NCI-H460 (cell line): ENCODE measurements at places on chromosomes 4 and X.

- peak; percentile 6 for DNase-seq
Measured at GRCh38 chr4:81786063-81786763, 314.5 kb upstream of the RASGEF1B start.

DNA sequence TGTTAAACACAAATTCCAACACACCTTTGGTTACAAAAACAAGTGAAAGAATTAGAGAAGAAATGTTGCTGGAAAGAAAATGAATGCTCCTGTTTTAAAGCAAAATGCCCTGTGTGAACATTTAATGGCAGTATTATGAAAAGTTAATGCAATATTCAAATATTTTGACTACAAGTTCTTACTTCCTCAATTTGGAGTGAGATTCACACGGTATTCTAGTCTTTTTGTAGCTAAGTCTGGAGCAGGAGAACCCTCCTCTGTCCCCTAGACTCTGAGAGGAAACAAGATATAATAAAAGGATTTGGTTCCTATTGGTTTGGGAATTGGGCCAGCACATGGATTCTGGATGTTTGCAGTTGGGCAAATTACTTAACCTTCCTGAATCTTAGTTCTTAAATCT lies 12.7 kb downstream of the MAD2L1 start:
- no peak for DNase-seq

DNA sequence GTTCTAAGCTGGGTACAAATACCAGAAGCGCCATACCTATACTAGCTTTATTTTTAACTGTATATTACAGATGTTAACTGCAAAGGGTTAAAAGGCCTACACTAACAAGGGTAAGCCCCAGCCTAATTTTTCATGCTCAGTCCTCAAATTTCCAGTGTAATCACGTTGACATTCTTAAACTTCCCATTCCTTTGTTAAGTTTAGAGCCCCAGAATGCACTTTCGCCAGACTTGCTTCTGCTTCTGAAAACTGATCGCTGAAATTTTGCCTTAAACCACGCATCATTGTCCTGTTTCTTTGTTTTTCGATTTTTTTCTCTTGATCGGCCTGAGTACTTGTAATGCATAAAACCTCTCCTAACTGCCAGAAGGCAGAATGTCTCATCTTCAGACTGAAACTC lies 2141.9 kb upstream of the AGA start:
- DNase-seq, result no peak

DNA sequence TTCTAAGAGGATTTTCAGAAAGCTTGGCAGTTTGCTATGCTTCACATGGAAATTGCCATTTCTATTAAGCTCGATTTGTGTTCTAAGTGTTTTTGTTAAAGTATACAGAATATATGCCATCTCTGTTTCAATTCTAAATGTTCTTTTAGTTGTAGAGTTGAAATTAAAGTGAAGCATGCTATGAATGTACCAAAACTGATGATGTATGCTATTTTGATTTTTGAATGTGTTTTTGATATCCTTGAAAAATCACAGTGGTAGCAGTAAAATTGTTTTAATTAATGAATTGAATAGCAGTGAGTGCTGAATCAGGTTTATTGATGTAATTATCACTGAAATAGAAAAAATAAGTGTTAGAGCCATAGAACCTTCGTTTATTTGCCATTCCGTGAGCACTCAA lies 110.9 kb downstream of the TENM3 start:
- DNase-seq, result no peak

DNA sequence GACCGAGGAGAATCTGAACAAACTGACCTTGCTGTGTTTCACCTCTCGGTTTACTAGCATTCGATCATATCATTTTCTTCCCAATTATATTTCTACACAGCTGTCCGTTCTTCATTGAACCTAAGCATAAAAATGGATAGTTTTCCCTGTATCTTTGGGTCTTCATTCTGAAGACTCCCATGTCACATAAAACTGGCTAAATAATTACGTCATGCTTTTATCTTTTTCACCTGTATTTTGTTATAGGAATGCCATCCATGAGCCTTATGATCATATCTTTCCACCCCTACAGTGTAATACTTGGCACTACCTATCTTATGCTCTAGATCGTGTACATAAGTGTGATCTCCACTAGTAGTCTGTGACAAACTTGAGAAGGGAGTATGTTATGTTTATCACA lies 456.1 kb downstream of the FGF13 start:
- no peak for DNase-seq

- DNase-seq, result no peak
Measured at GRCh38 chrX:94977562-94977961, 1303.6 kb downstream of the FAM133A start.

DNA sequence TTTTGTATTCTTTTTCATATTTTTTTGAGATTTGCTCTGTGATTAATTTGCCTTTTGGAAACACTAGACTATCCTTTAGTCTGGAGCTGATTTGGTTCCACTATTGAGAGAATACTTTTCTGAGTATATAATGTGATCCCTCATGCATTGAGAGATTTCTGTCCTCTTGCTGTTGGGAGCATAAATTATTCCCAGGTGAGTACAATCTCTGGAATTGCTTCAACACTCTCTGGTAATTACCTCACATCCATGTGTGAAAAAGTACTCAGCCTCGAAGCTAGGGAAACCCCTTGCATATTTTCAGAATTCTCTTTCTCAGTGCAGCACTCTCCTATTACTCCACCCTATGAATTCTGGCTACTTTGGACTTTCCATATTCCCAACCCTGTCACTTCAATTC lies 550.0 kb downstream of the RAPGEF2 start:
- DNase-seq, result no peak

DNA sequence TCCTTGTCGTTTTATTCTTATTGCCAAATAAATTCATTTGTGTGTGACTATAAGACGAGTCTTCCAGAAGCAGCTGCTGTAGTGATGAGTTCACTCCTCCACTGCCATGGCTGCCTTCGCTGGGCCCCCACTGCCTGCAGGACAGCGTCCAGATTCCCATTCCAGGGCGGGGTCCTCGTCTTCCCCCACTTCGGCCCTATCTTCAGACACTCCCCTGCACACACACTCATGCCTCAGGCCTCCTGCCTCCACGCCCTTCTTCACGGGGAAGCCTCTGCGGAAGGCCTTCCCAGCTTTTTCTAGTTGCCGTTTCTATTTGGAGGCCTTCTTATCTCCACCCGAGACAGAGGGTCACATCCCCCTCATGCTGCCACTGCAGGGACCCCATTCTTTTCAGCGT lies 80.4 kb downstream of the SHROOM2 start:
- no peak for DNase-seq

- no peak for DNase-seq
Measured at GRCh38 chr4:180081072-180081471, 2162.1 kb upstream of the TENM3 start.

DNA sequence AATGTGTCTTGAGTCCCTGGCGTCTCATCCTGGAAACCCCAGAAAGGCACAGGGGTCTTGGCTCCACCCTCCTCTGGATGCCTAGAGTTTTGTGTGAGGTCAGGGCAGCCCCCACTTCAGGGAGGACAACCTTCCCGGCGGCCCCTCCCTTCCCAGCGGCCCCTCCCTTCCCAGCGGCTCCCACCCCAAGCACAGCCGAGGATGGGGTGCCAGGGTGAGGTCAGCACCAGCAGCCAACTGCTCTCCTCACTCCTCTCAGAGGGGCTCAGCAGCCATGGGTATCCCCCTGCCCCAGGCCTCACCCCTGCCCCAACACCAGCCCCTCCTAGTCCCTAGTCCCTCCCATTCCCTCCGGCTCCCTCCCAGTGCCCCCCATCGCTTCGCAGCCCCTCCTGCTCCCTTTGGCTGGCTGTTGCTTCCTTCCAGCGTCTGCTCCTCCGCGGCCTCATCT lies 17.4 kb downstream of the DGKQ start:
- no peak for DNase-seq

DNA sequence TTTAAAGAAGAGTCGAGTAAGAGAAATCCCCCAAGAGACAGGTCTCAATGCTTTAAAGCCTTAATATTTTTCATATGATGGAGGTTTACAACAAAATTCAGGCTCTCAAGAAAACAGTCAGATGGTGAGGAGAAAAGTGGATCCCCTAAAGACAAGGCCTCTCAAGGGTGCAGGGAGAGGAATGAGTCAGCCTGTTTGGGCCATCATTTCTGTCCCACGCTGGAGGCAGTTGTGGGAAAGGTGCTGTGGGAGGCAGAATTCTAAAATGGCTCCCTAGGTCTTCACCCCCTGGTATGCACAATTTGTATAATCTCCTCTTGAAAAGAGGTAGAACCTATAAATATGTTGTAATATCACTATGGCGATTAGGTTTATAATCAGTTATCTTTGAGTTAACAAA lies 4.6 kb upstream of the TIFA start:
- DNase-seq, result no peak

GRCh38 chr4:15568821-15569220 lies 86.3 kb downstream of the FBXL5 start:
- no peak for DNase-seq

- no peak for DNase-seq
Measured at GRCh38 chrX:56503941-56504673, 59.3 kb upstream of the UBQLN2 start.

DNA sequence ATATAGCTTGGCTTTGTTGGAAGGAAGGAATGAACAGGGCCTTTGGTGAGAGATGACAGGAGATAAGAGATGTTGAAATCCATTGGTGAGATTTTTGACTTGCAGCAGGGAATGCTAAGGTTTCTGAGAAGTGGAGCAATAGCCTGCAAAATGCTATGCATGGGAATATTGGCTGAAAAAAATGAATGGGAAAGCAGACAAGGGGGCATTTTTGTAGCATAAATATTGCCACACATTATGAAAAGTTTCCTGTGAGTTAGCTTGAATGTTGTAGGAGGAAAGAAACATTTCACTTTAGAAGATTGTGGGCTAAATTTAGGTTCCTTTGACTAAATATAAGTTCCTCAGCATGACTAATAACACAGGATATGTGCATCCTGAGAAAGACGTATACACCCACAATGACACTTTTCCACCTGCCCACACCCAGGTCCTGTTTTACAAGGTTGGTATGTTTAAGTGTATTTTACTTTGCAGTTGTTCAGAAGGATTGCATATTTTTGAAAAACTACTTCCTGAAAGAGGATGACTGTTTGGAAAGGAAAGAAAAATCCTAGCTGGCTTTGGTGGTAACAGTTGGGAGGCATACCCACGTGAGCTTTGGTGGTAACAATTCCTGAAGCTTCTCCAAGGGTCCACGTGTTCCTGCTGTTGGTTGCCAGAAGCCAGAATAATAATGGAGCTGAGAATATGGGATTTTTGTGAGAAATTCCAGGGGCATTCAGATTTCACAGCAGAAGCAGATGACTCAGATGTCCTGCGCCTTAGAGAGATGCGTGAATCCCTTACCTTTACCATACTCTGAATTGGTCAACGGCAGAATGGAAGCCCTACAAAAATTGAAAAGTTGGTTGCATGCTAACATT lies 28.5 kb downstream of the PHEX start:
- no peak for DNase-seq

DNA sequence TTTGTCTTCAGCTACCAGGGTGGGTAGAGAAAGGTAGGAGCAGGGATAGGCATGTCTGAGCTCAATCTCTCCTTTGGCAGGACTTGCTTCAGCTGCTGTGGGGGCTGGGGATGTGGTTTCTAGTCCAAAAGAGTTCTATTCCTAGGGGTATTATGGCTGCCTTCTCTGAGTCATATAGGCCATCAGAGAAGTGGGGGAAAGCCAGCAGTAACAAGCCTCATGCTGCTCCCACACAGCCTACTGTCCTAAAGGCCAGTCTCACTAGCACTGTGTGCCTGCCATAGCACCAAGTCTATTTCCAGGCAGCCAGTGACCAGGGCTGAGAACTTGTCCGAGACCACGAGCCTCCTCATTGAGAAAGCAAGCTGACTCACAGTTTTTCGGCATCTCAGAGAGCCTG lies 270.6 kb downstream of the DCAF12L2 start:
- DNase-seq, result no peak

DNA sequence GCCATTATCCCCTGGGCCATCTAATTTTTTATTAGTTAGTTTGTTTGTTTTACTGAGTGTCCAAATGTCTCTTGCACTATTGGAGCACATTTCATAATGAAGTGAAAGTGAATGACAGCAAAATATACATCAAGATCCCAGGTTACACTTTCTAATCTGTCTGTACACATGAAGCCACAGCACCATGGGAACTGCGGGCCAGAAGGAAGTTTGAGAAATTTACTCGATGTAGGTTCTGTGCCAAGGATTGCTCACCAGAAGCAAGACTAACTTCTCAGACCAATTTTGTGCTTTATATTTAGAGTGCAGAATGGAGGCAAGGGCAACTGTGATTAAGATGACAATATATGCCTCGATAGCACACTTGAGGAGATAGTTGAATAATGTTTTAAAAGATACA lies 258.0 kb downstream of the COL25A1 start:
- no peak for DNase-seq

DNA sequence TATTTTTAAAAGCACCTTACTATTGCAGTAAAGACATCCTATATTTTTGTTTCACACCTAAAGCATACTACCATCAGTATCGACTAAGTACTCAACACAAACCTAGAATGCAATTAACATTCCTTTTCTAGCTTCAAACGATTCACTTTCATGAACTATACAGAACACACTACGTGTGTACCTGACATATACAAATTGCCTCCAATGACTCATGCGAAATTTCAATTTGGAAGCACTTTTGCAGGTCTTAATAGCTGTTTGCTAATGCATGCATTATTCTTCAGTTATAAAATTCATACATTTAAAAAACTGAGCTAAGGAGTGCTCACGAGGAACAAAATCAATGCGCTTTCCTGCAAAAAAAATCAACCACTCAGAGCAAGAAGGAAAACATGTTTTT lies 19.7 kb upstream of the GPM6B start:
- DNase-seq, result no peak

DNA sequence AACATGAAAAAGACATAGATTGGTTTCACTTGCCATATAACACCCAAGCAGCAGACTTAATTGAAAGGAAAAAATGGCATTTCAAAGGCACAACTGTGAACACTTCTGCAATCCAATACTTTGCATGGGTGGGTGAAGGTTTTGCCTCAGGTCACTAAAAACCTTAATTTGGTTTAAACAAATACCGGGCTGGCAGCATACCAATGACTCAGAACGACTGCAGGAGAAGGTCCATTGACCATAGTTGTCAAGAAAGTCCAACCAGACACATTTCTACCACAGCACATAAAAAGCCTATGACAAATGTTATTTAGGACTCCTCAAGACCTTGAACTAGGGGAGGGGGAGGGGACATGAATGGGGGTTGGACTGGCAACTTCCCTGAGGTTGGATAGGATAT lies 183.6 kb upstream of the TRPC5 start:
- DNase-seq, result no peak

DNA sequence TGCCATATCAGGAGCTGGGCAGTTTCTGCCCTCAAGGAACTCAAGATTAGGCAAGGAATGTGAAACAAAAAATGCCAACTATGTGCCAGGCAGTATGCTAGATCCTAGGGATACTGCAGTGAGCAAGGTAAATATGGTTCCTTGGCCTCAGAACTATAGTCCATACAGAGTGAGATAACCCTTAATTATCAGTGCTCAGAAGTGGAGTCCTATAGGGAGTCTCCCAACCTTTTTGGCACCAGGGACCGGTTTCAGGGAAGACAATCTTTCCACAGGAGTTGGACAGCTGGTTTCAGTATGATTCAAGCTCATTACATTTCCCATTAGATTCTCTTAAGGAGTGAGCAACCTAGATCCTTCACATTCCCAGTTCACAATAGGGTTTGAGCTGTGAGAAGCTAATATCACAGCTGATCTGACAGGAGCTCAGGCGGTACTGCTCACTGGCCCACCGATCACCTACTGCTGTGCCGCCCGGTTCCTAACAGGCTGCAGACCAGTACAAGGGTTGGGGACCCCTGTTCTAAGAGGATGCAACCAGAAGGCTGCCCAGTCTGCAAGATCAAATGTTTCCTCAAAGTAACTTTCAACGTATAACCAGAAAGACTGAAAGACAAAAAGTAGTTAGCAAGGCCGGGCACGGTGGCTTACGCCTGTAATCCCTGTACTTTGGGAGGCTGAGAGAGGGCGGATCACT lies 1.7 kb upstream of the SRP72 start:
- DNase-seq, result no peak

- DNase-seq, result no peak
Measured at GRCh38 chr4:8728536-8729407, 136.2 kb downstream of the CPZ start.
